ENCODE measurements at places on chromosomes 1 and 21.

GRCh38 chr1:11543796-11544195, 64.8 kb downstream of the DISP3 start:
- DNase-seq, result no peak

- DNase-seq, result peak; percentile 2
These were observed 15.6 kb downstream of the METTL18 start for GRCh38 chr1:169779150-169779549.

DNA sequence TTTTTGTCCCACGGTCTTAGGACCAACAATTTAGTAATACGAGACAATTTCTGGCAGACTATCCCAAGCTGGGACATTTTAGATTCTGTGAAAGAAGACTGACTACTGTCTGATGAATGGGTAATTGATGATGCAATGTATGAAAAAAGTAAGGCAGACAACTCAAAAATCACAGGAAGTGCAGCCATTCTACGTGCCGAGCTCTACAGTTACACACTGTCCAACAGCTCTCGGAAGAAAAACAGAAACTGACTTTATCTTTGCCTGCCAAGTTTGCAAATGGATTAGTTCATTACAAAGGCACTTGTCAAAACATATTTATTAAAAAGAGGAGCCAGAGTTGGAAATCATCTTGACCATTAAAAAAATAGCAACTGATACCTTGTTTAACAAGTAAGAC, 31.3 kb downstream of the ZBTB8B start:
- peak; percentile 52 for DNase-seq

GRCh38 chr1:109822749-109823542, 59.2 kb upstream of the EPS8L3 start:
- DNase-seq, result no peak

- DNase-seq, result peak; percentile 78
These were observed at the start of gene SCMH1 for GRCh38 chr1:41241749-41242341. Gene SCMH1, minus strand, starts transcription at chr1:41242306. Its CDS starts 56,173 bp downstream, at chr1:41186133.

GRCh38 chr1:11515368-11516300, 36.7 kb downstream of the DISP3 start:
- DNase-seq, result no peak

- no peak for DNase-seq
These were observed 26.7 kb downstream of the TSPAN2 start for GRCh38 chr1:115062542-115063004.

DNA sequence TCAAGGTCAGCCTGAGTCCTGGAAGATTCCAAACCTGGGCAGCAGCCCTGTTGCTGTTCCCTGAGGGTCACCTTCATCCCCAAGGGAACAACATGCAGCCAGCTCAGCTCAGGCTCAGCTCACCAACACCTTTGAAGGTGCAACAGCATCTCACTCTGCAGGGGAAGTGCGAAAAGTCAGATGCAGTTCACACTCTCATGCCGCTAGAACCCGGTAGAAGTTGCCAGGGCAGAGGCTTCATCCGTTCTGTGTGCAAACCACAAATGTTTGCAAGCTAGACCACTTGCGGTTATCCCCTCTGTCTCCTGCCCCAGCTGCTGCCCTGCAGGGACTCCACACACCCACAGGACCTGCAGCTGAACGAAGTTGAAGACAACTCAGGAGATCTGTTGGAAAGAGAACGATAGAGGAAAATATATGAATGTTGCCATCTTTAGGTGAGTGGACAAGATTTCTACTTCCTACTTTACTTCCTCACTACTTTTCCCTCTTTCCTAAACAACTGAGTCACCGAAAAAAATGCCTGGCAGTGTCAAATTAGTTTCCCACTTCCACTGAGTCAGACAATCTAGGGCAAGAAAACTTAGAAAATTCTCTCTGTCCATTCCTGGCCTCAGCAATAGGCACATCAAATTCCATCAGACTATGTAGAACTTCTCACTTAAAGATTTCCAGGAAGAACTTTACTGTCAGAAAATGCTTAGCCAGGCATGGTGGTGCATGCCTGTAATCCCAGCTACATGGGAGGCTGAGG, 1.8 kb upstream of the FCRL6 start:
- no peak for DNase-seq

DNA sequence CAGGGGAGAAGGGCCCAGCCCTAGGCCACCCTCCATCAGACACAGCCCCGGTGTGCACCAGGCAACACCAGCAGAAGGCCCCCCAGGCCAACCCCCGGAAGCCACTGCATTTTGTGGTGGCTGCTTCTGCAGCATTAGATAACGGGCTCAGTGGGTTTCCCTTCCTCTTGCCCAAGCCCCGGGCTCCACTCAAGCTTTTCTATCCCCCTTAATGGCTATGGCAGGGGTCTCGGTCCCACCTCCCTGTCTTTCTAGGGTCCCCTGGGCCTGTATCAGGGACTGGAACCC, 18.9 kb downstream of the C1orf174 start:
- no peak for DNase-seq

DNA sequence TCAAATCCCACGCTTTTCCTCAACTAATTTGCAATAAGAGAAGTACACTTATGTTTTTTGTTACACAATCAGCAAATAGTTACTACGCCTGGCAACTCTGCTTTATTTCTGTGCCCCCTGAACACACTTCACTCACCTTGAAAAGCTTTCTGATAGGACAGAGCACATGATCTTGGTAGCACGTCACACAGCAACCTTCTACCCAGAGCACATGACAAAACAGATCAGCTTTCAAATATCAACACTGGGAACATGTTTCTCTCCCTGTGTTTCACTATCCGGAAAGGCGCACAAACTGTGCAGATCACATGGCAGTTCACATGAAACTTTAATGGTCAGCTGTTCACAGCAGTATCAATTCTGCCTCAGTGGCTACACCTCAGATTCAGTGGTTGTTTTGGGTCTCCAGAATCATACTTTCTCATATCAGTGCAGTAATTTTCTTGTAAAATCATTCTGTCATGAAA, 2.2 kb downstream of the SLC19A2 start:
- peak; percentile 78 for DNase-seq

DNA sequence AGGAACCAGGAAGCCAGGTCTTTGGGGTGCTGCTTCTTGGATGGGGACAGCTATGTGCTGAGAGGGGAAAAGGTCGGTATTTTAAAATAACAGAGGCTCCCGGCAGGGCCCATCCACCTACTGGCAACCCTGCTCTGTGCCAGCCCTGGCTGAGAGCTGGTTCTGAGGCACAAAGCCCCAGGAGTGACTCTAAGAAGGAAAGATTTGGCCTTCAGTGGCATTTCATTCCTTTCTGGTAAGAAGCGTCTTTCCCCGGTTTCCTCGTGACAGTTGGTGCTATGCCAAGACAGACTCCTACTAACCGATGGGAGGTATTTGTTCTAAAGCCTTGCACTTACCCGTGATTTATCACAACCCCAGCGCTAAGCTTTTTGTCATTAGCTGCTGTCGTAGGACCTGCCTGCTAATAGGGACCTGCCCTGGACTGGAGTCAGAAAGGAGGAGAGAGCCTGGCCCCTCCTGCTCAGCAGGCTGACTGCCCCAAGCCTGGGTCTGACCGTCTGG, 123.1 kb upstream of the ADAR start:
- DNase-seq, result no peak

- no peak for DNase-seq
These were observed 54.3 kb upstream of the ERO1B start for GRCh38 chr1:236336084-236336483.

DNA sequence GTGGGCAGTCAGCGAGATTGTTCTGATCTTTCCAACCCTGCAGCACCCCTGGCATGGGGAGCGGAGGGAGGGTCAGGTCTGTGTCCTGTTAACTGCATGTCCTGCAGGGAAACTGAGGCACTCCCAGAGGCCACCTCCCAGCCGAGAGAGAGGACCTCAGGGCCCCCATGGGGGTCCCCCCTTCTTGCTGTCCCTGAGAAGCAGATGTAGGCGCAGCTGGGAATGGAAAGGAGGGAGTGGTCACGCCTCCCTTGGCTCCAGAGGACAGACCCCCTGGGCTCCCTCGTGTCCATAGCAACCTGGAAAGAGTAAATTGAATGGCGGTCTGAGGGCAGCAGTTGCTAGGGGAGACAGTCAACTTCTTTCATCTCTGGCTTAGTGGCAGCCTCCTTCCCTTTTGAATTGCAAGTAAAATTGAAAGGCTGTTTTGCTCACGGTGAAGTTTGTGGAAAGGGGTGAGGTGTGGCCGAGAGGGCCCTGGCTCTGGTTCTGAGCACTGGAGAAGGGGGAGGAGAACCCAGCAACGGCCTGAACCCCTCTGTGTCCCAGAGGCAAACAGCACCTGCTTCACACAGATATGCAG, 4.9 kb downstream of the CROCC start:
- peak; percentile 96 for DNase-seq

DNA sequence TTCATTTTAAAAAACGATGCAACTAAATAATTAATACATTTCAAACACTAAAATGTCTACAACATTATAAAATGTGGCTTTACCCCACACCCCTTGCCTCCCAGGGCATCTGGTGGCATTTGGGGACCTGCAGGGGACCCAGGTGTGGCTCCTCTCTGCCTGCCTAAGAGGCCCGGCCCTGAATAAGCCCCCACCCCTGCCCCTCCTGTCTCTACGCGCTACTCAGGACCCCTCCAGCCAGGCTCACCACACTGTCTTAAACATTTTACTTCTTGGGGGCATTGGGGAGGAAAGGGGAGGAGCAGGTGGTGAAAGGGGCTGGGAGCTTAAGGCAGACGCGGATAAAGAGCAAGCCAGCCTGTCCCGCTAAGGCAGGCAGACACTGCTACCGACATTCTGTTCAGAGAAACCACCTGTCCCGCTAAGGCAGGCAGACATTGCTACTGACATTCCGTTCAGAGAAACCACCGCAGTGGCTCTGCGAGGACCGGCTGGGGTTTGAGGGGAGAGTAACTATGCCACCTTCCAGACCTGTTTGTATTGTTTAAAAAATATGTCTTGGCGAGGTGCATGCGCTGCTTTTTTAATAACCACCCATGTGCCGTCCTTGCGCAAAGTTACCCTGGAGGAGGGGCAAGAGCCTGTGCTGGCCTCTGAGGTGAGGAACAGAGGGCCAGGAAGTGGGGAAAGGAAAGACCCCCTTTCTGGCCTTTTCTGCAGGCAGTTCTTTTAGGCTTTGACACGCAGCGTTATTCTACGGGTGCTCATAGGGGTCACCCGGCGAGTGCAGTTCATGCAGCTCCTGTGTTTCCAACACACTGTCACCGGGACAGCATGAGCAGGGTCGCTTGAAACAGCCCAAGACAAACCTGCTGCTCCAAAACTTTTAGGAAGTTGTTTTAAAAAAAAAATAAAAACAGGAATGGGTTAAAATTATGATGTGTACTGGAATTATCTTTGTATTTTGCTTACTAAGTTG, 51.3 kb upstream of the RIPK4 start:
- peak; percentile 33 for DNase-seq

- no peak for DNase-seq
These were observed 76.4 kb downstream of the TGFB2 start for GRCh38 chr1:218421531-218421930.

DNA sequence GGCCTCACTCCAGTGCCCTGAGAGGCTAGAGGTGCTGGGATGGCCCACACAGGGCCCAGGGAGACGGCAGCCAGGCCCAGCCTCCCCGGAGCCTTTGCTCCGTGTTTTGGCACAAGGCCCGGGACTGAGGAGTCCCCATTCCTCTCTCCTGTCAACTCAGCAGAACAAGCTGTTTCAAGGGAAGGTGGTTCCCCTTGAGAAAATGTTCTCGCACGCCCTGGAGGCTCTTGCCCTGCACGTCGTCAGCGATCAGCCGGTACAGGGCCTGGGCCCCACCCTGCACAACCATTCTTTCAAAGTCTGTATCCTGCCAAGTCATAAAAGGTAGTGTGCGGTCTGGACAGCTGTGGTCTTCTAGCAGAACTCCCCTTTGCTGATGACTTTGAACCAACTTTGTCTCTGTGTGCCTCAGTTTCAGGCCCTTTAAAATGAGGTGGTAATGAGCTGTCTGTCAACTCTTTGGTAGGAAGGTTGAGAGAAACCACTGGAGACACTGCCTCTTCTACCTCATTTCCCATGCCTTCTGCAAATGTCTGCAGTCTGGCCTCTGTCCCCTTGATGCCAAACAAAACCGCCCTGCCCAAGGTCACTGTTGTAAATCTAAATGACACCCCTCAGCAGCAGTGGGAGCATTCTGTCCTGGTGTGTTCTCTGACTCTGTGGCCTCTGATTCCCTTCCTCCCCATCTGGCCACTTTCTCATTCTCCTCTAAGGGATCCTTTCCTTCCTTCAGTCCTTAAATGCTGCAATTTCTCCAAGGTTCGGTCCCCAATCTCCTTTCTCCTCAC, 138.6 kb upstream of the JUN start:
- no peak for DNase-seq

DNA sequence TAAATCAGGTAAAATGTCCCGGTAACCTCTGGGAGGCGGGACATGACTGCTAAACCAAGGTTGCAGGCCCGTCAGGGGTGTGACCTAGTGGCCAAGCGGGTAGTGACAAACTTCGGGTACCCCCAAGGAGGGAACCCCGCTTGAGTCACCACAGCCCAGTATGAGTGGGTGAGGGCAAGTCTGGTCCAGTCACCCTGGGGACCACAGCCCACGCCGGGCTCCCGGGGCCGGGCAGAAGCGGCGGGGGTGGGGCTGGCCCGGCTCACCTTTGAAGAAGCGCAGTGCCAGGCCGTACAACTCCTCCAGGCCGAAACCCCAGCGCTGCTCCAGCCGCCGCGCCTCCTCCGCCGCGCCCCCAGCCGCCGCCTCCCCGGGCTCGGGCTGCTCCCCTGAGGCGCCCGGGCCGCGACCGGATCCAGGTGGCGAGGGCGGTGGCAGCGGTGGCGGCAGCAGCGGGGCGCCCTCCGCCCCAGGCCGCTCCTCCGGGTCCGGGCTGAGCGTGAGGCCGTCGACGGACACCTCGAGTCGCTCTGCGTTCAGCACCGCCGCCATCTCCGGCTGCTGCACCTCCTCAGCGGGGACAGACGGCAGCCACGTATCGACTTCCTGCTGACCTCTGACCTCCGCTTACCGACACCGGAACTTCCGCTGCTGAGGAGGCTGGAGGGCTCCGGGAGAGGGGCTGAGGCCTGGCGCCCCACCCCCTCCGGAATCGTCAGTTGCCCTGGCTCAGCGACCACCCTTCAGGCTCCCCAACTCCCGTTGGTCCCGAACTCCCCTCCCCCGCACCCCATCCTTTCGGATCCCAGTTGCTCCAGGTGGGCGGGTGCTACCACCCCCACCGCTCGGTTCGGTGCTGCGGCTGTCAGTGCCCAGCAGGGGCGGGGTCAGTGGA, at the start of gene ACBD3:
Gene ACBD3, minus strand, starts transcription at position 618 of the 895 bp plus-strand sequence. Its CDS starts 66 bp downstream, at position 552.
- DNase-seq, result peak; percentile 97

- no peak for DNase-seq
These were observed 41.5 kb downstream of the CCDC30 start for GRCh38 chr1:42504535-42505128.

DNA sequence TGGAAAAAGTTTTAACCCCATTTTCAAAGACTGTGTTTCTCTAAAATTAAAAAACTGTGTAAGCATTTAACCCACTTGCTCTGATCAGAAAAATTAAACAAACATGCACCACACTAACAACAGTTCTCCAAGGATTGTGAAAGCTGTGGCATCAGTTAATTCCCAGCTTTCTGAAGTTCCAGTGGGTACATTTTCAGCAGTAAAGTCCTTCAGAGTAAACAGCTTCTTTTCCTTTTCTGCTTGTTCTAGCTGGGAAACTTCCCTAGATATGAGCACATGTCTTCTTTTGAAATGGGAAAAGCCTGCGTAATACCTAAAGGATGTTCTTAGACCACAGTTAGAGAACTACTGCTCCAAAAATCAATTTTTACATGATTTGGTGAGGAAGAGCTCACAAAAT, 11.1 kb downstream of the PRRX1 start:
- DNase-seq, result no peak

- no peak for DNase-seq
These were observed 96.1 kb downstream of the KAZN start for GRCh38 chr1:14694589-14694988.

All from eye (tissue), 1 donor.